ENCODE measurements at places on chromosomes 7 and 10.

DNA sequence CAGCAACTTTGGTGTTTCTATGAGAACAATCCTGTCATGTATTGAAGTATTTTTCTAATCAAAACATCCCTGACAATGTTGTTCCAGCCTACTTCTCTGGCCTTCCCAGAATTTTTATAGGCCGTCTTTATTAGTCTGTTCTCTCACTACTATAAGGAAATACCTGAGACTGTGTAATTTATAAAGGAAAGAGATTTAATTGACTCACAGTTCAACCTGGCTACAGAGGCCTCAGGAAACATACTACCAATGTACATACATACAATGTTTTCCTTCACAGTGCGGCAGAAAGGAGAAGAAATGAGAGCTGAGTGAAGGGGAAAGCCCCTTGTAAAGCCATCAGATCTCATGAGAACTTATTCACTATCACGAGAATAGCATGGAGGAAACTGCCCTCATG, 484.7 kb upstream of the PODXL start:
- DNase-seq, result no peak

GRCh38 chr7:129258649-129259389, 34.0 kb downstream of the AHCYL2 start:
- DNase-seq, result peak; percentile 1

GRCh38 chr10:91054325-91054724, 133.4 kb upstream of the ANKRD1 start:
- no peak for DNase-seq

GRCh38 chr10:75095631-75096030, 15.8 kb upstream of the SAMD8 start:
- no peak for DNase-seq

DNA sequence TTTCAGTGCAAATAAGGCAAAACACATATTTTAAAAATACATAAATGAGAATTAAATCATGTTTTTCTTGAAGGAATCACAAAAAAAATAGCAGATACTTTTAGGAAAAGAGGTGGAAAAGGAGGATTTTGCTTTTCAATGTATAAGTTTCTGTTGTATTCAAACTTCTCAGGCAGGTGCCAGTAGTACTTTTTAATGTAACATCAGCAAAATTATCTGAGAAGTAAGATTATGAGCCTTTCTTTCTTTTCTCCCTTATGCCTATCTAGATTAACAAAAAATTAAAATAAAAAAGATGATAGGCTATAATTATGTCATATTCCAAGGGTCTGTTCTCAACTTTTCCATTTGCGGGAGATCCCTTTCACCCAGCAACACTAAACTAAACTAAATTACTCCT, 2.6 kb downstream of the DRGX start:
- DNase-seq, result no peak

- no peak for DNase-seq
These were observed 35.3 kb upstream of the KCNIP2 start for GRCh38 chr10:101878869-101879268.

- DNase-seq, result no peak
These were observed 117.3 kb upstream of the TBX20 start for GRCh38 chr7:35371221-35371620.

DNA sequence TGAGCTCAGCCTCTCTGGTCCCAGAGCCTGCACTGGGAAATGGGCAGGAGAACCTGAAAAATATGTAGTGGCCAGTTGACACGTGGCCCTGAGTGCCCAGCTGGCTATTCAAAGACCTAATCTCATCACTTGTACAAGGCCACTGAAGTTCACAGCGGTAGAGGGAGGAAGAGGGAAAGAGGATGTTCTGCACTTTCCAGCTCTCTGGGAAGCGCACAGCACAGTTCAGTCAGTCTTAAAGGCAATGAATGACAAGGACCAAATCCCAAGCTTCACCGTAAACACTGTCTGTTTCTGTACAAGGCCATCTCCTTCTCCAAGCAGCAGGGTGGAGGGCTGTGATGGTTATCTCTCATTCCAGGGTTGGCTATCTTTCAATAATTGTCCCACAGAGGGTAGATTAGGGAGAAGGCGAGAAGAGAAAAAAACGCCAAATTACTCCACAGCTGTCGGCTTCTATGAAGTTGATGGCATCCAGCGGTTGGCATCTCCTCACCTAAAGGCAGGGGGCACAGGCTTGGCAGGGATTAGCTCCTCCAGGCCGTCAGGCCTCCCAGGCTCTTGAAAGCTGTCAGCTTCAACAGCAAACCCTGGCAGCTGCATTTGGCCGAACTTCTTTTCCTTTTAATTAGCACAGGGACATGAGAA, 10.6 kb downstream of the SFMBT2 start:
- no peak for DNase-seq

- DNase-seq, result no peak
These were observed 543.1 kb downstream of the HTR7 start for GRCh38 chr10:90314718-90315117.

GRCh38 chr7:22146961-22147512, 201.3 kb upstream of the CDCA7L start:
- DNase-seq, result no peak

GRCh38 chr7:111205251-111205650, 114.3 kb downstream of the LRRN3 start:
- no peak for DNase-seq

DNA sequence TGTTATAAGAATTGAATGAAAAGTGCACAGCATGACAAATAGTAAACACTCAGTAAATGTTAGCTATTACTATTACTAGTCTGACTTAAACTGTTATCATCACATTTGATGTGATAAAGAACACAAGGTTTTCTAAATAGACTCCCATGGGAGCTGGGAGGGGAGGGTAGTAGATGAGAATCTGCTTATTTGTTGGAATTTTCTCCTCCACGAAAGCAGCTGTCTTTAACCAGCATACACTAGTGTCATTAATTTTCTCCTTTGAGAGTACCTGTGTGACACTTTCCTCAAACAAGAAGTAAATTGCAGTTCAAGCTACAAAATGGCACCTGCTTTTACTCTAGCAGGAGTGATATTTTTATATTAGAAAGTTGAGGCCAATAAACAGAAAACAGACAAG, 200.1 kb downstream of the SKAP2 start:
- DNase-seq, result no peak

- DNase-seq, result no peak
These were observed 111.3 kb downstream of the ST8SIA6 start for GRCh38 chr10:17343118-17343517.

- no peak for DNase-seq
These were observed 216.6 kb upstream of the FZD1 start for GRCh38 chr7:91047636-91048035.

DNA sequence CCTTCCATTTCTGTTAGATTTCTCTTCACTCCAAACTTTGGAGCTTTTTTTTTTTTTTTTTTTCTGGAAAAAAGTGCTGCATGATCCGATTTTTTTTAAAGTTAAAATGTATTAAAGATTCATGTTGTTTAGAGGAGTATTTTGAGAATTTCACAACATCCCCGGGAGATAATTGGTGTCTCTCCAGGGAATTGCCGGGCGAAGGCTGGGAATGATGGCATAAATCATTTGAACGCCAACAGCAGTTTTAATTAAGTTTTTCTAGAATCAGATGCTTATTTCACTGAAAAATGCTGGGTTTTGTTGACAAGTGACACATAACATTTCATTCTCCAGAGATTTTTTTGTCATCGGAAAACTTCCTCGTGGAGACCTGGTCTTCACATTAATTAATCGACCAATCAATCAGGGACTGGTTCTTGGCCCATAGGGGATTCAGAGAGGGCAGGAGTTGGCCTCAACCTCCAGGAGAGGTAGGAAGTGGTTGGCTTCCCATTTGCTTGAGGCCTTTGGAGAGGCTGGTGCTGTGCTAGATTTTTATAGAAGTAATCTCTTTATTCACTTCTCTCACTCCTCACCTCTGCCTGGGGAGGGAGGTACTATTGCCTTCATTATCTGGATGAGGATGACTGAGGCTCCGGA, 439.4 kb downstream of the TYW1 start:
- no peak for DNase-seq

DNA sequence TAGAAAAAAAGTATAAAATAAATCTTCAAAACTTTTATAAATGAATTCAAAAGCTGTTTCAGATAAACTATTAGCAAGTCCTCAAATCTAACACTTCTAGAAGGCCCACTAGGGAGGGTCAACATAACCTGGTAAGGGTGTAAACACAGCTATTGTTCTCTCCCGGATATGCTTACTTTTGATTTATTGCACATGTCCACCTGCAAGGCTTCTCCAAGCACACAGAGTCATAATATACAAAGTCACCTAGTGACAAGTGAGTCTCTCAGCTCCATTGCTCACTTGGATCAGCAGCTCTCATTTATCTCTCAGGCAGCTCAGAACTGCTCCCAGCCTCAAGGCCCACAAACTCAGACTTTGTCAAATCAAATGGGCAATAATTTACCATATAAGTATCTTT, 44.0 kb upstream of the COL1A2 start:
- DNase-seq, result peak; percentile 68

DNA sequence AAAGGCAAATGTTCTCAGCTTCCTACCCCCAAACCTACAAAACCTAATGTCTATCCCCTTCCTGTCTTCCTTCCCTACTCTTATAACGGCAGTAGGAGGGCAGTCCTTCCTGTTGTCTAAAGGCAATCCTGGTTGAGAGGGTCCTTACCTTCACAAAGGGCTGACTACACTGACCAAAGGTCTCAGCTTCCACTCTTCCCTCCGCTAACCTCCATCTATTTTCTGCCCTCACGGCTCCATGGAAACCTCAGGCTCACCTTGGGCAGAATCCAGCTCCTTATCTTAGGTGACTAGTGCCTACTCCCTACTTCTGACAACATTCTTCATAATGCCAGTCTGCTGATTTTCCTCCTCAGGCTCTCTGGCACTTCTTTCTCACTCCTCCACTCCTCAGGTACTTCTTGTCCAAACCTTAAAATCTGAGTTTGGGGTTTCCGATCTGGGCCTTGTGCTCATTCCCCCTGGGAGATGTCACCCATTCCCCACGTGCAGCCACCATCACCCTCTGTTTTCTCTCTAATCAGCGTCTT, 542 bp downstream of the FBXL13 start:
- no peak for DNase-seq

GRCh38 chr10:110045772-110046171, 38.0 kb downstream of the ADD3 start:
- no peak for DNase-seq

- DNase-seq, result no peak
These were observed 84.7 kb upstream of the KDM7A start for GRCh38 chr7:140261522-140261921.

DNA sequence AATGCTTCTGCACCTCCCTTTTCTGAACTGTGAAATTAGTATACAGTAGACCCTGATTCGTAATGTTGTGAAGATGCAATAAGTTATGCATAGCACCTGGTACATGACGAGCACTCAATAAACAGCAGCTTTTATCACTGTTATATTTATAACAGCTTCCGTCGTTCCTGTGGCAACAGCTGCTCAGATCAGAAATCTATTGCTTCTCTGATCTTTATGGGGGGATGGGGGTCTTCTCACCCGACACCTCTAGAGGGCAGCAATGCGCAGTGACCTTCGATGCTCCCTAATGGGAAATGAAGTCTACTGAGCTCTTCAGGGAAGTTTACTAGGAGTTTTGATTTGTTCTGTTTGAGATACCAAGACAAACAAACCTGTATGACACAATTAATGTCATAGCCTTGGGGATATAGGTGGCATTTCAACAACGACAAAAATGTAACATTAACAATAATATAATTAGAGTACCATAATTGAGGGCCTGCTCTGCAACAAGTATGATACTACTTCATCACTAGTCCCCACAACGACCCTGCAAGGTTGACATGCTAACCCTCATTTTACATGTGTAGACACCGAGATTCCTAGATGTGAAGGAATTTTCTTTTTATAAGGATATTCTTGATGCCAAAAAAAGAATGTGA, 289.6 kb downstream of the SFMBT2 start:
- no peak for DNase-seq

- DNase-seq, result peak; percentile 82
These were observed 111.7 kb upstream of the CDK13 start for GRCh38 chr7:39838326-39838725.

- DNase-seq, result no peak
These were observed 137.3 kb downstream of the TCF7L2 start for GRCh38 chr10:113087165-113088029.

DNA sequence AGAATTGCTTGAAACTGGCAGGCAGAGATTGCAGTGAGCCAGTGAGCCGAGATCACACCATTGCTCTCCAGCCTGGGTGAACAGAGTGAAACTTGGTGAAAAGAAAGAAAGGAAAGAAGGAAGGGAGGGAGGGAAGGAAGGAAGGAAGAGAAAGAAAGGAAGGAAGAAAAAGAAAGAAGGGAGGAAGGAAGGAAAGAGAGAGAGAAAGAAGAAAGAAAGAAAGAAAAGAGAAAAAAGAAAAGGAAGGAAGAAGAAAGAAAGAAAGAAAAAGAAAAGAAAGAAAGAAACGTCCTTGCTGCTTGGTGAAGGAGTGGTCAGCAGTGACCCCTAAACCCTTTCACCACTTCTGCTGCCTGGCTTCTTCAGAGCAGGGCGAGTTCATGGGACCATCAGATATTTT, 147.1 kb upstream of the MYO3A start:
- no peak for DNase-seq

GRCh38 chr7:51226916-51227535, 89.6 kb downstream of the COBL start:
- DNase-seq, result no peak

DNA sequence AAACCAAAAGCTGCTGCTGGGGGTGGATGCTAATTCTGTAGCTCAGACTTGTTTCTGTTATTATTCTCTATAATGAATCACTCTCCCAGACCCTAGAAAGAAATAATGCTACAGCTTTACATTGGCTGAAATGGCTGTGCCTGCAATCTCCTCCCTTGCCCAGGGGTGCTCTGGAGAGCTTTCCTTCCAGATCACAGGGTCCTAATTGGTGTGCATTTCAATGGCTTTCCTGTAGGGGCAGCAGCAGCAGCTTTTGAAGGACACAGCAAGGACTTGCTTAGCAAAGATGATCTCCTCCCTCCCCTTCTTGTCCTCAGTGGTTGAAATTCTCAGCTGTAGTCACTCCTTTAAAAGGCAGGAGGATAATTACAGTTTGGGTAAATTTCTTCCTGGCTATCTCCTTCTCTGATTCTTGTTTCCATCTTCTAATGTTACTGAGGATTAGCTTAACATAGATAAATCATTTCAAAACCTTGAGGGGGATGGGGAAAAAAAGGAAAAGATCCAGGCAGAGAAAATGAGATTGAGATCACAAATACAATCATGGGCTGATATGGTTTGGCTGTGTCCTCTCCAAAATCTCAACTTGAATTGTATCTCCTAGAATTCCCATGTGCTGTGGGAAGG, 120.2 kb upstream of the CTTNBP2 start:
- DNase-seq, result no peak

GRCh38 chr7:78090616-78091015, 292.0 kb downstream of the PHTF2 start:
- DNase-seq, result no peak

DNA sequence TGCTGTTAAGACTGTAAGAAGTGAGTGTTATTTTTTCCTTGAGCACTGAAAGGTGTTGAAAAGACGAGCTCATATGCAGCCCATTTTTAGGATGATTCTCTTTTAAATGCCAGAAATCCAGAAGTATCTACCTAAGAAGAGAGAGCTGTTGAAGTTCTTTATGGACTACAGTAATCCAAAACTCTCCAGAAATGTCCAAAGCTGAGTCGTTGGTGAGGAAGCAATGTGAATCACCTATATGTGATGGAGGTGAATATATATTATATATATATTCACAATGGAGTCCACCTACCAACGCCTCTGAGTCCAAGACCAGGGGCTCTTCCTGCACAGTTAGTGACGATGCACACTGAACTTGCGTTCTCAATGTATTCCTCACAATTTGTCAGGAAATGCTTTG, 252.7 kb upstream of the PITRM1 start:
- no peak for DNase-seq

- DNase-seq, result no peak
These were observed 44.1 kb downstream of the DGKB start for GRCh38 chr7:14858410-14858809.

GRCh38 chr7:134755422-134756022, 23.9 kb upstream of the CALD1 start:
- no peak for DNase-seq

Data from NCI-H774 (cell line).